Activated B cell treated with CpG ODN at 0.5 μM for 24 hours (primary cell): ENCODE measurements at places on chromosomes 12 and 14.

- DNase-seq = no peak
Observed at GRCh38 chr14:78790271-78790670, 620.1 kb downstream of the NRXN3 start.

GRCh38 chr12:29756741-29757390, 26.9 kb downstream of the TMTC1 start:
- DNase-seq = no peak

DNA sequence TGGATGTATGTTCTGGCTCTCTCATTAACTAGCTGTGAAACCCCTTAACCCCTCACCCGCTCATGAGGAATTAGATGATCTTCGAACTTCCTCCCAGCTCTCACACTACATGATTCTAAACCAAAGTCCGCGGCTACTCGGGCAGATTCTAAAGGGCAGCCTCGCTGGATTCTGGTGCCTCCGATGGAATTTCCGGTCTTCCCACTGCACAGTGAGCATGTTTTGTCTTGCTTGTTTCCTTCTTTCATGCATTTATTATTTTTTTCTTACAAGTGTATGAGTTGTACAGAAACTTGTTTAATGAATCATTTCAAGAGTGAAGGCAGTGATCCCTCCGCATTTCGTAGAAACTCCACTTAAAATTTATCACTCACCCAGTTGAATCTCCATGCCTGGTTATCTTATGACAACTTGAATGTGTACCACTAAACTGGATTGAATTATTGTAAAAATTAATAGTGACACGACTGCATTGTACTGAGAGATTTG, 4.5 kb upstream of the HCAR3 start:
- no peak for DNase-seq

- DNase-seq = no peak
Observed at GRCh38 chr12:38930990-38931389, 25.6 kb upstream of the CPNE8 start.

- DNase-seq = no peak
Observed at GRCh38 chr12:74775276-74775675, 237.6 kb downstream of the ATXN7L3B start.

DNA sequence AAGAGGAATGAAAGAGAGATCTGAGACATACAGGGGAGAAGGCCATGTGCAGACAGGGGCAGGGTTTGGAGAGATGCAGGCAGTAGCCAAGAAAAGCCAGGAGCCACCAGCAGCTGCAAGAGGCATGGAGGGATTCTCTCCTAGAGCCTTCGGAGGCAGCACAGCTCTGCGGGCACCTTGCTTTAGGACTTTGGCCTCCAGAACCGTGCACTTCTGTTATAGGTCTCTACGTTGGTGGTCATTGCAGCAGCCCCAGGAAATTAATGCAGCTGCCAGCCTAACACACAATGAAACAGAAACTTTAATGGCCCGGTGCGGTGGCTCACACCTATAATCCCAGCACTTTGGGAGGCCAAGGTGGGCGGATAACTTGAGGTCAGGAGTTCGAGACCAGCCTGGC, 14.7 kb upstream of the VRK1 start:
- DNase-seq = no peak

DNA sequence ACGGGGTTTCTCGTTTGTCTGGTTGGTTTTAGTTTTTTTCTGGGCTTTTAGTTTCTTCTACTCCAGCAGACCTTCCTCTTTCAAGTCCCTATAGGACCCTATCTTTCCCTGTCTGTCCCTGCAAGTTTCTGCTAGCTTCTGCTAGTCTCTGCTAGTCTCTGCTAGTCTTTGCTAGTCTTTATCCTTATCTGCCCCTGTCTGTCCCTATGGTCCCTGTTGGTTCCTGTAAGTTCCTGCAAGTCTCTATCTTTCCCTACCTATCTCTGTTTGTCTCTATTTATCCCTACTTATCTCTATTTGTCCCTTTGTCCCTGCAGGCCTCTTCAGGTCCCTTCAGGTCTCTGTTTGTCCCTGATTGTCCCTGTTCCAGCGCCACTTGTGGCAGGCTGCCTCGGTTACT, 81.5 kb upstream of the PLEKHG7 start:
- DNase-seq = no peak

GRCh38 chr14:77099425-77100167, 1.5 kb downstream of the CIPC start:
- DNase-seq = no peak

DNA sequence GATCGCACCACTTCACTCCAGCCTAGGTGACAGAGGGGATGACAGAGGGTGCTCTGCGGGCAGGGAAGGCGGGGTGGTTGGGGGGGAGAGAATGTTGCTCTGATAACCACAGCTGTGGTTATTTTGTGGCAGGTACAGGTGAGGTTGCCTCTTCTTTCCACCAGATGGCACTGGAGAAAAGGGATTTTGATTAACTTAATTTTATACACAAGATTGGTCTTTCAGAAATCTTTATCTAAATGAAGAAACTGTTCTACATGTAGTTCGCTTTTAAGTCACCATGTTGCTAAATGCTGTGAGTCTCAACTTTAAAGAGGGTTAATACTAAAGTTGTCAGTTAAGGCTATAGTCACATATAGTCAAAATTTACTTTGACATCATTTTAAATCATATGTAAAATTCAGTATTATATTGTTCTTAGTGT, 25.7 kb downstream of the FGF23 start:
- no peak for DNase-seq
